AG20443 (cell line): ENCODE measurements at places on chromosomes 7 and 10.

- no peak for DNase-seq
Observed at GRCh38 chr10:80371467-80371866, 14.9 kb downstream of the DYDC2 start.

- DNase-seq, result no peak
Observed at GRCh38 chr10:130808243-130808642, 503.3 kb downstream of the TCERG1L start.

DNA sequence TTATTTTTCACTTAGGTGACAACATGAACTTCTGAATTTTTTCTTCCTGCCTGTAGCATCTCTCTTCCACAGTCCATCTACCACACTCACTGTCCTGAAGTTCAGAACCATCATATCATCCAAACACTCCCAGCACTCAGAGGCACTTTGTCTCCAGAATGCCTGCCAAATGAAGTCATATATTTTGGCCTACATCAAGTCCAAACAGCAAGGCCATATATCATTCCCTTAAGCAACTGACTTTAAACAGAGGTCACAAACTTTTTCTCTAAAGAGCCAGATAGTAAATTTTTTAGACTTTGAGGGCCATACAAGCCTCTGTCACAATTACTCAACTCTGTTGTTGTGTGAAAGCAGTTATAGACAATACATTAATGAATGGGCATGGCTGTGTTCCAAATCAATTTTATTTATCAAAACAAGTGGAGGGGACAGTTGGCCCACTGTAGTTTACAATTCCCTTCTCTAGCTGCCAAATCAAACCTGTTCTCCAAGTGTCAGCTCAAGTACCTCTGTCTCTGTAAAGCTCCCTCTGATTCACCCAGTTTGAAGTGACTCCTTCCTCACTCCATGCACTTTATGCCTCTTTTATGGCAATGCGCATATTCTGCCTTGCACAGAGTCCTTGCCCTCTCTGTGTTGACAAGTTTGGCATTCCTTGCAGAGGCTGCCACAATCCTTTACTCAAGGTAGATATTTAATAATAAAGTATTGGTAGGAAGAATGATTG is 305.7 kb downstream of the FZD1 start:
- no peak for DNase-seq

GRCh38 chr10:114352653-114353298 is 51.5 kb downstream of the AFAP1L2 start:
- DNase-seq, result no peak

DNA sequence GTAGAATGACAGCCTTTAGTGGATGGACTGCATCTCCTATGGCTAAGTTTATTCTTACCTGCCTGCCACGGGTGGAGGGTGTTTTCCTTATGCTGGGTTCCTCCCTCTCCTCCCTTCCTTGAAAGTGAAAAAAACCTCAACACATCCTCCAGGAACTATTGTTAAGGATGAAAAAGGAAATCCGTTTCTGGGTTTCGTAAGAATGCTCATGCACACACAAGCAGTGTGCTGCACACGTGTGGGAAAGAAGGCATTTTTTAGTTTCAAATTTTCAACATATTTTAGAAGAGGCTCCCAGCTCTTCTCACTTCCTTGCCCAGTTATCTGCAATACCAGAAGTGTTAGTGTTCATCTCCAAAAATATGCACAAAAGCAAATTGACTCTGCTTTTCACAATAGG is 90.6 kb downstream of the FAM171A1 start:
- DNase-seq, result peak; percentile 52

GRCh38 chr10:110919971-110920881 is 822 bp downstream of the SHOC2 start:
- peak; percentile 15 for DNase-seq

DNA sequence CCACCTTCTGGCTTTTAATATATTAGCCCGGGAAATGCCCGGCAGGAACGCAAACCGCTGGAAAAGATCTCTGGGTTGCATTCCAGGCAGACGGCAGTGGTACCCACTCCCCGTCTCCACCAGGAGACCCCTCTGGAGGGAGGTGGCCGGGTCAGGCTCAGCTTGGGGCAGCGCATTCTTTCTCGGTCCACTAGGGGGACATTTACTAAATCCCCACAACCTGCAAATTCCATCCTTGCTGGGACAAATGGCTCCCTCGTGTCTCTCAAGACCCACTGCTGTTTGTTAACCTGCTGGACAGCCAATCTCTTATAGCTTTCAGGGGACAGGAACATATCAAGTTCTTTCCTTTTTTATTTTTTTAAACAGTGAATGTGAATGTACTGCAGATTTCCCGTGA is 45.8 kb upstream of the CARD11 start:
- no peak for DNase-seq

GRCh38 chr10:7874864-7875263 is 56.6 kb downstream of the TAF3 start:
- no peak for DNase-seq

- DNase-seq, result no peak
Observed at GRCh38 chr7:101976411-101976810, 159.0 kb downstream of the CUX1 start.

DNA sequence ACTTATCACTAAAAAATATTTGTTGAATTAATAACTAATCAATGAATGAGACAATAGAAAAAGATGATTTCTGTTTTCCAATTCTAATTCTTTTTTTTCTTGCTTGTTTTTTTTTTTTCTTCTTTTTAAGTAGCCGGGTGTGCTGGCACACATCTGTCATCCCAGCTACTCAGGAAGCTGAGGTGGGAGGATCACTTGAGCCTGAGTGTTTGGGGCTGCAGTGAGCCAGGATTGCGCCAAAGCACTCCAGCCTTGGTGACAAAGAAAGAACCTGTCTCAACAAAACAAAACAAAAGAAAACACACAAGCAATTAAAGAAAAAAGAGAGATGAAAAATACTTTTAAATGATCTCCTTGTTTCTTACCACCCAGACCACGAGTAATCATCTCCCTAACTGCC is 1109.3 kb downstream of the REEP3 start:
- no peak for DNase-seq

DNA sequence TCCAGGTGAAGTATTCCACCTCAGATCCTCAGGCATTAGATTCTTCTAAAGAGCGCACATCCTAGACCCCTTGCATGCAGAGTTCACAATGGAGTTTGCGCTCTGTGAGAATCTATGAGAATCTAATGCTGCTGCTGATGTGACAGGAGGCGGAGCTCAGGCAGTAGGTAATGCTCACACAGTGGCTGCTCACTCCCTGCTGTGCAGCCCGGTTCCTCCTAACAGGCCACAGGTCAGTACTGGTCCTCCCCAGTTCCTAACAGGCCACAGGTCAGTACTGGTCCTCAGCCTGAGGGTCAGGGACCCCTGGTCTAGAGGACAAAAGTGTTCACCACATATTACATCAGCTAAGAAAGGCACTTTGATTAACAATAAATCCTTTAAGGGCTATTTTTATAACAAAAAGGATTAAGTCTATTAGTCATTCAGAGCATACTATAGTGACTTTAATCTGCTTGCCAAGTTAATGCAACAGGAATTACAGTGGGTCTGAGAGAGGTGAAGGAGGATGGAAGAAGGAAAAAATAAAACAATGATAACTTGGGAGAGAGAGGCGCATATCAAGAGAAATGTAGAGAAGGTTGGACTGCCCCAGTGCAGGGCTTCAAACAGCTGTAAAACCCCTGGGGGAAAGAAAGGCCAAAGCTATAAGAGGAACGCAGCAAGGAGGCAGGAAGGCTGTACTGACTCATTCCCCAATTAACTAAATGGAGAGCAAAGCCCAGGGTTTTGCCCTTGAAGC is 49.2 kb downstream of the CUL2 start:
- DNase-seq, result peak; percentile 36

GRCh38 chr7:121603886-121604285 is 207.8 kb upstream of the FAM3C start:
- no peak for DNase-seq

- peak; percentile 2 for DNase-seq
Observed at GRCh38 chr10:49651917-49652316, 27.5 kb upstream of the C10orf53 start.

DNA sequence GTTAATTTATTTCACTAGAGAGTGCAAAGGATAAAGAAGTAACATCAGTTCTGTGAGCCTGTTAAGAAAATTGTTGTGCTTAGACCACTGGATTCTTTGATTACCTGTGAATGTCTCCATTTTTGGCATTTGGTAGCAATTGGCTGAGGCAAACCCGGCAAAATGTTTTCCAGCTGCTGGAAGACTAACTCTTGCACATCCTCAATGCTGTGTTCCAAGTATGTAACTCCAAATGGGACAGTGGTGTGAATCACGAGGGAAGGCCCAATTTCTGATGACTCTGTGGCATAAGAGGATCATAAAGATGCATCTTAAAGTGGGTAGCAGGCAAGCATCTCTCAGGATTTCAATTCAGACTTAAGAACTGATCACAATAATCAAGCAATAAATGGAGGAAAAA is 268.8 kb downstream of the RNLS start:
- DNase-seq, result no peak

- DNase-seq, result no peak
Observed at GRCh38 chr7:103921692-103922091, 67.8 kb downstream of the RELN start.

- DNase-seq, result no peak
Observed at GRCh38 chr10:18545621-18546305, 105.6 kb downstream of the NSUN6 start.

GRCh38 chr7:127794136-127794535 is 142.1 kb downstream of the SND1 start:
- no peak for DNase-seq

- DNase-seq, result no peak
Observed at GRCh38 chr10:7520507-7521485, 110.0 kb upstream of the SFMBT2 start.

- DNase-seq, result no peak
Observed at GRCh38 chr7:37729181-37729580, 45.6 kb downstream of the GPR141 start.

- DNase-seq, result no peak
Observed at GRCh38 chr10:124572751-124573150, 111.1 kb downstream of the LHPP start.

DNA sequence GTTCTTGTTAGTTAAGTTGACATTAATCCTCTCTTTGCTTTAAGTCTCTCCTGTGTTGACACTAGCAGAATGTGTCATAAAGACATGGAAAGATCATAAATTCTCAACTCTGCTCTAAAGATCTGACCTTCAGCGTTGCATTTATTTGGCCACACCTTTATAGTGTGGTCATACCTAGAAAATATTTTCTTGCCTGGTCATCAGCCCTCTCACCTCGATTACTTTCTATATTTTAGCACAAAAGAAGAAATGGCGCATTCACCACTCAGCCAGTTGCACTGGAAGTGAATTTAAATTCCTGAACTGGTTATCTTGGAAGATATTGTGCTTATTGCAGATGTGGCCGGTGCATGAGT is 96.7 kb upstream of the PDCD4 start:
- no peak for DNase-seq

DNA sequence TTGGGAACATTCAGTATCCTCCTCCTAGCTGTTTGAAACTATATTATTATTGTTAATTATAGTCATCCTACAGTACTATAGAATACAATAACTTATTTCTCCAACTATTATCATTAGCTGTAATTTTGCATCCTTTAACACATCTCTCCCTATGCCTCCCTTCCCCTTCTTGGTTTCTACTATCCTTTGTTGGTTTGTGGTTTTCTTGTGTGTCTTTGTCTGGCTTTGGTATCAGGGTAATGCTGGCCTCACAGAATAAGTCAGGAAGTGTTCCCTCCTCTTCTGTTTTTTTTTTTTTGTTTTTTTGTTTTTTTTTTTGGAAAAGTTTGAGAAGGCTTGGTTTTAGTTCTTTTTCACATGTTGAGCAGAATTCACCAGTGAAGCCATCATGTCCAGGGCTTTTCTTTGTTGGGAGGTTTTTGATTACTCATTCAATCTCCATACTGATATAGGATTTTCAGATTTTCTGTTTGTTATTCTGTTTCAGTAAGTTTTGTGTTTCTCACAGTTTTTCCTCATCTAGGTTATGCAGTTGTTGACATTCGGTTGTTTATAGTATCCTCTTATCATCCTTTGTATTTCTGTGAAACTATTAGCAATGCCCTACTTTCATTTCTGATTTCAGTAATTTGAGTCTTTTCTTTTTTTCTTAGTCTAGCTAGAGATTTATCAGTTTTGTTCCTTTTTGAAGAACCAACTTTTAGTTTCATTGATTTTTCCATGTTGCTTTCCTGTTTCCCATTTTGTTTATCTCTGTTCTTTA is 21.6 kb downstream of the C1GALT1 start:
- no peak for DNase-seq

DNA sequence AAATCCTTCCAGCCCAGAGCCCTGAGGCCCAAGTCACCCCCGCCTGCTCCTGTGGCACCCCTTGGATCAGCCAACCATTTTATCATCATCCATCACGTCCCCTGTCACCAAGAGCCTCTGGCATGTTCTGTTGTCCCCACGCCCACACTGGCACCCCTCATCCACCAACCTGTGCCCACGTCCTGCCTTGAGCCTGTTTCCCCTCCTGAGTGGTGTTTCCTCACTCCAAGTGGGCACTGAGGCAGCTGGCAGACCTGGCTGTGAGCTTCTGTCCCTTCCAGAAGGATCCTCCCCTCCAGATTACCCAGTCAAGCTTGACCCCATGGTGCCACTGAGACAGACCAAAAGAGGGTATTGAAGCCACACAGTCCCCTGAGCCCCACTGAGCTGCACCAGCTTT is 71.4 kb upstream of the ANTXRL start:
- DNase-seq, result no peak

DNA sequence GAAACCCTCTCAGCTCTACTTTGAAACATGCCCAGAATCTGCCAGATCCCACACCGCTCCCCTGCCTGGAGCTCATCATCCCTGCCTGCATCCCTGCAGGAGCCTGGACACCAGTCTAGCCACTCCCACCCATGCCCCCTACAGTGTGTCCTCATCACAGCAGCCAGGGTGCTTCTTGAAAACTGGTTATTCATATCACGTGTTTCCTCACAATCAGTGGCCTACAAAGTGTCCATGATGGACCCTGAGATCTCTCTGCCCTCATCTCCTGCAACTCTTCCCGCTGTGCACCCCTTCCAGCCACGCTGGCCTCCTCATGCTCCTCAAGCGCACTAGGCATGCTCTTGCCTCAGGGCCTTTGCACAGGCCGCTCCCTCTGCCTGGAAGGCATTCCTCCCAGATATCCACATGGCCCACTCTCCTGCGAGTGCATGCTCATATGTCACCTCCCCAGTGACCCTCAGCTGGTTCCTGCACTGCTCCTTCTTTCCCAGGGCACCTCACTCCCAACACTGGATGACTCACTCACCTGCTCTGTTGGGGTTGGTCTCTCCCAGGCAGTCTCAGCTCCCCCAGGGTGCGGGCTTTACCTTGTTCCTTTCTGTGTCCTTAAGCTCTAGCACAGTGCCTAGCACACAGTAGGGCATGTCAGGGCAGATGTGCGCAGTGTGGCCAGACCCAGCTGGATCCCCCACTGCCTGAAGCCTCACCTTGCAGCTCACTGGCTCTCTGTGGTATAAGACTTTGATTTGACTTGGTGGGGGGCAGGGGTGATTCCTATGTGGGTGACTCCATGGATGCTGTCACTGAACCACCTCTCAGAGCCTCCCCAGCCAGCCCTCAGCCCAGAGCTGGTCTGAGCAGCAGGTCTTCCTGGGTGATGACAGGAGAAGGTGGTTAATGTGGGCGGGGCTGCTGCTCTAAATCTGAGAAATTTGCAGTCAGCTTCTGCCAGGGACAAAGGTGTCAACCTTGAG is 37.3 kb downstream of the CDH23 start:
- DNase-seq, result no peak

GRCh38 chr7:111872450-111873325 is 310.4 kb upstream of the IMMP2L start:
- no peak for DNase-seq

- no peak for DNase-seq
Observed at GRCh38 chr10:58588673-58589265, 76.1 kb downstream of the BICC1 start.

GRCh38 chr7:16367115-16367514 is 54.2 kb downstream of the CRPPA start:
- no peak for DNase-seq
